CD4-positive, alpha-beta T cell treated with Interleukin-2 at 100 ng/mL for 4 hours (primary cell): ENCODE measurements at places on chromosomes 2 and 18.

DNA sequence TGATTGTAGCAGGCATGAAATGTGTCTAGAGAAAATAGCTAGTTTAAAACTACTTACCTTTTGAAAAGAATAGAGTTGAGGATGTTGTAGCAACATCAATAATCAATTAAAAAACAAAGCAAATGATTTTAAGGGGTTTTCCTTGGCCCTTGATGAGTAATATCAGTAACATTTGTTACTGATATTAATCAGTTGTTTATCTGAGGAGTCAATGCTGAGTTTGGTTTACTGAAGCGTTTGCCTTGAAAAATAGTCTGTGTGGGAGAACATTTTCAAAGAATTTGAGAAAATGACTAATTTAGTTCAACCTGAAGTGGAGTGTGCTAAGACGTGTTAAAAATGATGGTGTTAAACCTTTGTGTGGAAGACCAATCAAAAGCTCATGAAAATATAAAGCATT, 9.3 kb downstream of the PTH2R start:
- no peak for DNase-seq

GRCh38 chr2:113390124-113390849, 47.2 kb upstream of the ZNG1B start:
- DNase-seq, result peak; percentile 81

- no peak for DNase-seq
Observed at GRCh38 chr2:20016346-20016745, 3.9 kb upstream of the MATN3 start.

DNA sequence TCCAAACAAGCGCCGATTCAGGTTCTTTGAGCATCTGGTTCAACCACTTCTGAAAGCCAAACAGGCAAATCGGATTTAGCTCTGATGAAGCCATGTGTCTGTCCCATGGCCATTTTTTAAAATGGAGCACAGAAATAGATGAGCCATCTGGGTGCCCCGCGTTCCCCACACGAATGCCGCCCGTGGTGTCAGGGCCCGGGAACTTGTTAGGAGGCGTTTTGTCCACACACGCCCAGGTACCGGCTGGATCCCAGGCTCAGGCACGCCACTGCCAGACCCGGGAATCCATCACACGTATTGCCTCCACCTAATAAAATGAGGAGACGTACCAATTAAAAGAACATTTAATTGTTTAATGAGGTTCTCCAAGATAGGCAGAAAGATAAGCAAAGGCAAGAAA, 374.4 kb upstream of the SALL3 start:
- no peak for DNase-seq

GRCh38 chr2:238567996-238568395, 141.3 kb downstream of the ASB1 start:
- DNase-seq, result no peak

GRCh38 chr2:176099159-176099727, 352 bp upstream of the HOXD12 start:
- DNase-seq, result no peak

DNA sequence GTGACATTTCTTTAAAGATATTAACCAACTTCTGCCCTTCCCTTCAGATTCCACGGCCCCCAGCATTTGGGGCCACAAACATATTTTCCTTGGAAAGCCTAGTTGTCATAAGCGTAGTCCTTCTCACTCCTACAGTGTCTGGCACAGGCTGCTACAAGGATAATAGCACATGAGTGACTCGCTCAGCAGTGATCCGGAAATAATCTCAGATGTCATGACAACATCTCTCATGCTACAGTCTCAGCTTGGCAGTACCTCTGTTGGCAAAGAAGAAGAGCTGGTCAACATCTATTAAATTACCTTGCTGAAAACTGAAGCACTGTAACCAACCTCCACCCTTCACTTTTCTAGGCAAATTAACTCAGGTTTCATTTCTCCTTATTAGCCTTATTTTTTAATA, 351.7 kb downstream of the RAD51AP2 start:
- no peak for DNase-seq

- no peak for DNase-seq
Observed at GRCh38 chr2:151268085-151268484, 6.4 kb upstream of the RBM43 start.

DNA sequence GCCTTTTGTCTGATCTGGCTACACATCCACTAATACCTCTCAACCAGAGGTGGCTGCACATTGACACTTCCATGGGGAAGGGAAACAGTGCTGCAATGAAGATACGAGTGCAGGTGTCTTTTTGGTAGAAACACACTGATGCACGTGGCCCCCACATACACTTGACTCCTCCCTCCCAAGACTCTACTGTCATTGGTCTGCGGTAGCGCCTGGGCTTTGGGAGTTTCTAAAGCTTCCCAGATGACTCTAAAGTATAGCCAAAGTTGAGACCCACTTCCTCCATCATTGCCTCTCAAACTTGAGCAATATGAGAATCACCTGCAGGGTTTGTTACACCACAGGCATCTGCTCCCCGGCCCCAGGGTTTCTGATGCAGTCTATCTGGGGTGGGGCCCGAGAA, 11.0 kb downstream of the SLC14A1 start:
- no peak for DNase-seq

DNA sequence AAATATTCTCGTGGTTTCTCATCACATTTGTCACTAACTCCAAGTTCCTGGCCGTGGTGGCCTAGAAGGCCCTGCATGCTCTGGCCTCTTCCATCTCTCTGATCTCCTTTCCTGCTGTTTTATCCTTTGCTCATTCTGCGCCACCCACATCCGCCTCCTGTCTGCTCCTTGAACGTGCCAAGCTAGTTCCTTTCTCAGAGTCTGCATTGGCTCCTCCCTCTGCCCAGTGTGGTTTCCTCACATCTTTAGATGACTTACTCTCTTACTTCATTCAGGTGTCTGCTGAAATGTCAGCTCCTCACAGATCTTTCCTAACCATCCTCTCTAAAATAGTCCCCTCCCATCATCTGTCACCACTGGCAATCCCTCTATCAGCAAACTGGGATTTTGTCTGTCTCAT, 158.6 kb upstream of the RBMS1 start:
- DNase-seq, result peak; percentile 65

DNA sequence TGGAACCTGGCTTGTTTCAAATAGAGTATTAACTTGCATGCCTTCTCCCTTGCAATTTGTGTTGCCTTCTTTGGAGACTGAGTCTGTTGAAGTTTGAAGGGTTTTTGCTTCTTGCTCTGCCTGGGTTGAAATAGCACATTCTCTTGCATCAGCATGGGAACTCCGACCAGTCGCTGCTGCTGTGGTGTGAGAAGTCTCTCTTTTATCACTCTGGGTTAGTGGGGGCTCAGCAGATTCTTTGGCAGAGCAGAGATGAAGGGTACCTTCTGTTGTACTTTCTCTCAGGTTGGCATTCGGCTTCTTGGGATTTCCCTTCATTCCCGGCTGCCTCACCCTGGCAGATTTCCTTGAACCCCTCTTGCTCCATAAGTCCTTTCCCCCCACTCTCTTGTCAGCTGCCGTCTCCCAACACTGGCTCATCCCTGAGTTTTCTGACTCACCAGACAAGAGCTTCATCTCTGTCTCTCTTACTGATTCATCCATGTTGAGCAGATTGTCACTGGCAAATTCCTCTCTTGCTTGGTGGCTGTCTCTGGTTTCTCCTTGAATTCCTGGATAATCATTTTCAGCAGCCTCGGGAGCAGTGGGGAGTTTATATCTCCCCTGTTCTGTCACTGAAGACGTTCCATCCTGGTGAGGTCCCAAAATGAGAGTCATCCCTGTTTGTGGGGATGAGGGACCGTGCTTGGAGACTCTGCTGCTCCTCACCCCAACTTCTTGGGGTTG, 49.9 kb downstream of the ALPK2 start:
- no peak for DNase-seq

- DNase-seq, result no peak
Observed at GRCh38 chr2:183926433-183926832, 671.9 kb upstream of the ZNF804A start.
